DMS 273 treated with DMSO at 0.1 percent for 48 hours (cell line): ENCODE measurements at places on chromosomes 7 and 10.

- DNase-seq, result no peak
Measured at GRCh38 chr7:115526278-115526677, 504.3 kb downstream of the TFEC start.

DNA sequence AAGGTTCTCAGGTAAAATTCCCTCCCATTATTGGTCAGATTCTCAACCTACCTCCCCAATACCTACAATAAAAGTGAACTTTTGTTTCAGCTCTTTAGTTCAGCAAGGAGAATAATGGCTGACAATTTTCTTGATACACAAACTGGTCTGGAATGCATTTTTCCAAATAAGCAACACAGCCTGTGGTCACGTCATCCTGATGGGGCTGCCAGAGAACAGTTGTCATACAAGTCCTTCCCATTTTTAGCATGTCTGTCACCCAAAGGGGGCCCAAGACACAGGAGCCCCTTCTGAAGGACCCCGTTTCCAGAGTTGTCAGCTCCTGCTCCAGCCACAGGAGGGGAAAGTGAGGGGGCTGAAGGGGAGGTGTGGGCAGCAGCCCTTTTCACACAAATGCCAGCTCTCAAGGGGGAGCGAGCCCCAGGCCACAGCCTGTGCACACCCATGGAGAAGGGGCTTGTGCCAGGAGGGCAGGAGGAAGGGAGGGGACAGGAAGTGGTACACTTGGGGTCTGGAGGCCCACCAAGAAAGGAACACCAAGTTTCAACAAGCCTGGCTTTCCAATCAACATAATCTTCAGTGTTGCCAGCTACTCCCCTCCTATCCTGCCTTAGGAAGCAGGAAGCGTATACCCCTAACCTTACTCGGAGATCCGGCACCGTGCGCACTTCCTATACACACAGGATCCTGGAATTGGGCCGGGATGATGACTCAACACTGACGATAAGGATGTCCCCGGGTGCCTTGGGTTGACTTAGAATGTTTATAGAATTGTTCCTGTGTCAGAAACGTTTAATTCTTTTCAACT, 43.4 kb upstream of the PDLIM1 start:
- DNase-seq, result no peak

DNA sequence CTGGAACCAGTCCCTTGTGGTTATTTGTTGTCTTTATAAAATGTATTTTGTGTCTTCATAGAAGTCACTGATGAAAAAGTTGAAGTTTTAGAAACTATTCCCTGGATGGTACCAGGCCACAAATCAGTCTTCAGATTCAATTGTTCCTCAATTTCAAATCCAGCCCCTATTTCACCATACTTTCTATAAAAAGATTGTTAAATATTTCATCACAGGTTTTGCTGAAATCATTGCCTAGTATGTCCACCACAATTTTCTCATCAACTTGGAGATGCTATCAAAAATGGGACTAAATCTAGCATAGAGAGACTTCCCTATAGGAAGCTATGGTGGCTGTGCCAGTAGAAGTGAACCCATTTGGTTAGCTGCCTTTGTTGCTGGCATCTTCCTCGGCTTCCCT, 118.5 kb downstream of the RAB18 start:
- DNase-seq, result no peak

DNA sequence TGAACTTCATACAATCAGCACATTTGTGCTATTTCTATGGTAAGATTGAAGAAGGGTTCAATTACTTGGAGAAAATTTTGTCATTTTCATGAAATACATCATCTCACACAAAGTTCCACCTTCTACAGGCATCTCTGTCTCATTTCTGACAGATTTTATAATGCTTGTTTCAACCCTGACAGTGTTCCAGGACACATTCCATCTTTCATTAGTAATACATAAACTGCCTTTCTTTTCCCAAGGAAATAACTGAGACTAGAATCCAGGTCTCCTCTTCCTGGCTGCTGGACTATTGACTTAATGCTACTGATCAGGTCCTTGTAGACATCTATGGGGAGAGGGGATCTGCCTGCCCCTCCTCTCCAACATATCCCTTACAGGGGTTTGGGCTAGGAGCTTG, 70.1 kb upstream of the PLPP4 start:
- no peak for DNase-seq

DNA sequence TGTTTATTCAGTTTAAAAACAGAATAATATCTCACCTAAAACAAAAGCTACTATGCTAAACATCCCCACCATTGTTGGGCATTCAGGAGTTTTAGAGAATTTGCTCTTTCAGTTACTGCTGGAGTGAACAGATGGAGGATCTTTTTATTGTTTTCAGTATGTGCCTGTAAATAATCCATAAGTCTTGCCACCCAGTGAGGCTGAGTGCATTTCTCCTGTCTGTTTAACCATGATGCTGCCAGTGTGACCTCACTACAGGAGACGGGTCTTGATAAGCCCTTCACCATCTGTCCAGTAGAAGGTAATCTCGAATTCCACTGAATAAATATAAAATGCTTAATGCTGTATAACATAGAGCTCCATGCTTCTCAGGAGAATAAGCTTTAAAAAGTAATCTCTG, 430.9 kb downstream of the POM121L12 start:
- peak; percentile 99 for DNase-seq

DNA sequence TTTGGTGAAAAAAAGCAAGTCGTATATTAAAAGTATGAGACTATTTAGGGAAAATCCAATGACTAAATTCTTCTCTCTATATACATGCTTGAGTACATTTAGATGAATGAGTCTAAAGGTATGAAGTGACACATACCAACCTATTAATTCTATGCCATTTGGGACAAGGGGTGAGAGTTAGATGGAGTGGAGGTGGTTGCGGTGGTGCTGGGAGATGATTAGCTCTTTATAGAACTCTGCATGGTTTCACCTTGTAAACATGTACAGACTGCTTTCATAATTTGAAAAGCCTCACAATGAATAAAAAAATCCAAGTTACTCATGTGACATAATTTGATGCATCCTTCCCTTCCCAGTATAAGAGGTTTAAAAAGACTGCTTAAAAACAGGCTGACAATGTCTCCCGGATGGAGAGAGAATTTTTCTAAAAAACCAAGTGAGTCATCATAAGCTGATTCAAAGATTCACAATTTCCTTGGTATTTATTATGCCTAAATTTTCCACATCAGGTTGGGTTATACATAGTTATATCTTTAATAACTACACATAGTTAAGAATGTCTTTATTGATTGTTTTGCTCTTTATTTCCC, 572.8 kb downstream of the REEP3 start:
- DNase-seq, result no peak

DNA sequence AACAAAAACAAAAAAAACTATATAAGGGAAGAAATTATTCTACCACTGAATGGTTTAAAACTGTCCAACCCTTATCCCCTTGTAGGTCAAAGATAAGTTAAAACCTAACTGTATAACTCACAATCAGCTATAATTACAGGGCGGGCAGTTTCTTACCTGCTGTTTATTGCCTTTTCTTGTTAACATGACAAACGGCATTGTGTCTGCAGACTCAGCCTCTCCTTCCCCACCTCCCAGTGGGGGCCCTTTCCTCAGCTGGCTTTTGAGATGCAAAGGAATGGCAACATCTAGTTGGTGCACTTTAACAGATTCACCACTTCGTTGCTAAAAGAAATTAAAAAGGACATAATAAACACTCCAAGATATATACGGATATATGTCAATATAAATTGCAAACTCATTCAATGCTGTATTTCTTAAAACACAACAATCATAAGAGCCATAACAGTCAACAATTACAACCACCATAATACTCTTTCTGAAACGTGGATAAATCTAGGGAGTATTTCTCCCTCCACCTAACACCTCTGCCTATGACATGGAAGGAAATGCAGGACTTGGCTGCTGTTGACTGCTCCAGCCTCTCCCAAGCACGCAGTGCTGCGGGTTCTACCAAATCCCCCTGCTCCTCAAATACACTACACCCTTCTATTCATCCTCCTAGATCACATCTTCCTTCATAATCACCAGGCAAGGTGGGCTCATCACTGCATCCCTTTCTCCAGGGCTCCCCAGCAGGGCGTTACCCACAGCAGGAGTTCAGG, 106.0 kb downstream of the UPF2 start:
- no peak for DNase-seq

- no peak for DNase-seq
Measured at GRCh38 chr10:23779301-23779700, 340.4 kb downstream of the OTUD1 start.
